Stimulated activated CD8-positive, alpha-beta memory T cell treated with anti-CD3 and anti-CD28 coated beads, Interleukin-7, amount 100 ng/mL, for 48 hours (primary cell): ENCODE measurements at places on chromosomes 1 and 21.

GRCh38 chr1:87299661-87300060 lies 29.0 kb upstream of the LMO4 start:
- no peak for DNase-seq

- no peak for DNase-seq
Observed at GRCh38 chr21:16055014-16055413, 325.2 kb downstream of the USP25 start.

GRCh38 chr1:101260556-101261350 lies 23.9 kb downstream of the S1PR1 start:
- DNase-seq, result no peak

DNA sequence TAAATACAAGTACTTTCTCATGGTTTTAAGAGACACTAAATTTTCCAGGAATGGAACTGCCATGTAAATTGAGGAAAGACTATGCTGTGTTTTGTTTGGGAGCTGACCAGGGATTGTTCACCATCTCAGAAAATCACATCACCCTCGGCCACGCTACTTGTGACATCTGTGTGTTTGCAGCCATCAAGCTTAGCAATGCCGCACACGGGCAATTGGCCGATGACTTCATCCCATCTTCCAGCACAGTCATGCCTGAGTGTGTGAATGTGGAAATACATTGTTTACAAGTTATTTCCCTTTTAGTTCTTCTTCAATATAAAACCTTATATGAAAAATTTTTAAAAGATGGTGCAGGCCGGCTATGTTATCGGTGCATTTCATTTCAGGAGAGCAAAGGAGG lies 121.6 kb downstream of the GLIS1 start:
- DNase-seq, result no peak

DNA sequence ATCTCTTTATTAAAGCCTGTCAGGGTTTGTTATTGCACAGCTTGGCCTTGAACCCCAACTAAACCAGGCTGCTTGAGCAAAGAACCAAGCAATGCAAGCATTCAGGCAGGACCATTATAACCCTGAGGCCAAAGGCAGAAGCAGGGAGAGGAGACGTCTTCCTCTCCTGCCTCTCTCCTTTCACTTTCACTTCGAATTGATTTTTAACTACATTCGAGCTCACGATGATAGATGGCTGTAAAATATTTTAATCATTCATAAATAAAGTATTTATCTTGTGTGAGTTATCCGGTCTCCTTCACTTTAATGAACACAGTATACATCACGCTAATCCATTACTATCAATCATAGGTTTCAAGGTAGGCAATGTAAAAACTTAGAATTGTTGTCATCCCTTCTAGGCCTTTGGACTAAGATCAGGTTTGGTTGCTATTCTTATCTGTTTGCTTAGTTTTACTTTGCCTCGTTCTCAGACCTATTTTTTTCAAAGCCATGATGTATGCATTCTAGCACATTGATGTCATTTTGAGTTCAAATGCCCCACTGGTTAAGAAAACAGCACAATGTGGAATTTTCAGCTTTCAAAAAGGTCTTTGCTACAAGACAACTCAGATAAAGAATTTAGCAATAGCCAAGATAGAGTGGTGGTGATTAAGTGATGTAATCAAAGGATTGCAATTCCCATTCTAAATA lies 480.2 kb upstream of the RUNX1 start:
- DNase-seq, result no peak

GRCh38 chr1:7991504-7992440 lies 30.3 kb downstream of the PARK7 start:
- no peak for DNase-seq

DNA sequence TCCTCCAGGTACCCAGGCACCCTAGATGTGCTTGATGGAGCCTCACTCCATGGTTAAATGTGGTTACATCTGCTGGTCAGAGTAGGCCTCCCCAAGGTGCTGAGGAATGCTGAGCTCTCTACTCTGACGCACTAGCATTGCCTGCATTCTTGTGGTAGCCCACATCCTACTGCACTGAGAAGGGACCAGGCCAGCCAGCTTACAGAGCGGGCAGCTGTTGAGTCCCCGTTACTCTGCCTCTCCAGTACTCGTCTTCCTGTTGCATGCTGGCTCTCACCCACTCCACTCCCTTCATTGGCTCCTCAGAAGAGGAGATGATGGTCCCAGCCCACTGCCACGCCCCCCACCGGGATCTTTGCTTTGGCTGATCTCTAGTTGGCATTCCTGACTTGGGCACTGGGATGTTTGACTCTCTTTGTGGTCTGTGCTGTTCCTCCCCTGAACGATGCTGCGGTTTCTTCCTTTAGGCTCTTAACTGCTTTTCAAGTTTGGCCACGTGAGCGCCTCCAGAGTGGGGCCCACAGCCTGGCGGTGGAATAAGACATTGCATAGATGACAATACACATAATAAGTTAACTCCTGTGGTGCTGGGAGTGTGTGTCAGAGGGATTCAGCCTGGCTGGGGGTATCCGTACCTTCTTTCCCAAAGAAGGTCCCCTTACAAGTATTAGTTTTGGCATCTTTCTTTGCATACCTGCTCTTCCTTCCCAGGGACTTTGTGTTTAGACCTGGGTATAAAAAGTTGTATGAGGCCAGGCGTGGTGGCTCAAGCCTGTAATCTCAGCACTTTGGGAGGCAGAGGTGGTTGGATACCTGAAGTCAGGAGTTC lies 18.6 kb downstream of the AZIN2 start:
- peak; percentile 58 for DNase-seq

DNA sequence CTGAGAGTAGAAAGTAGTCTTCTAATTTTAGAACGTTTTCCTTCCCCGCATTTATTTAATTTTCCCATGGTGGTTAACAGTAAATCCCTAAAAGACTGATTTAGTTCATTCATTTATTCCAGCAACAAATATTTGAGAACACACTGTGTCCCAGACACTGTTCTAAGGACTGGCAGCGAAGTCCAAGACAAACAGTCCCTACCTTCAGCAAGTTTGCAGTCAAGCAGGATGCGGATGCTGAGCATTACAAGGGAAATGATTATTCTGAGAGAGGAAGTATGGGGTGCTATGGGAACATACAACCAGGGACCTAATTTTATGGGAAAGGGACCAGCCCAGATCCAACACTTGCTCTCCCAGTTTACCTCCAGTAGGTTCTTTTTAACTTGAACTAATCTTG lies 1.2 kb upstream of the C1orf74 start:
- no peak for DNase-seq

DNA sequence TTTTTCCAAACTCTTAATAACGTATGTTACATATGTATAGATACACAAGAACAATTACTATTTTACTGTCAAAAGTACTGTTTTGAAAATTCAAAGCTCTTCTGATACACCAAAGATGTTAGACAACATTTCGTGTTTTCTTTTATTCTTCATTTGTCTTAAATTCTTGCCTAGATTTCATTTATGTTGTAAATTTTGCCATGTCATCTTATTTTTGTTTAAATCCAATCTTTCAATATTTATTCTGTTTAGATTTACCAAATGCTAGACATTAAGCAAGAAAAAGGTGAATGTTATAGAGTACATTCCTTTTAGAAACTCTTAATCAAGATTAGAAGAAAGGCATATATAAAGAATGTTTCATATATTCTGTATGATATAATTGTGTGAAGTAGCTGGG lies 876.9 kb downstream of the KCNT2 start:
- no peak for DNase-seq
